ENCODE measurements at places on chromosomes 5 and 9. TPM values are rescaled to one million over a fixed set of nuclear protein-coding genes. Genes with fewer than 3 reads are reported as not detected.

The SPATA31C1 gene
- total RNA-seq, result not detected

The C7 gene
- not detected for total RNA-seq

The IGFBPL1 gene
- total RNA-seq, result 2.5 TPM

The KIF27 gene
- 1.1 TPM for total RNA-seq

The PCDHGA12 gene
- total RNA-seq, result not detected

The LCN1 gene
- not detected for total RNA-seq

The FOXD4L5 gene
- not detected for total RNA-seq

The RANBP17 gene
- total RNA-seq, result 2.0 TPM

The SPINK6 gene
- not detected for total RNA-seq

The MAMDC4 gene
- 5.1 TPM for total RNA-seq

The ANGPTL2 gene
- not detected for total RNA-seq

The SELENOP gene
- total RNA-seq, result 0.18 TPM

The LTC4S gene
- 0.25 TPM for total RNA-seq

The INSYN2B gene
- total RNA-seq, result 0.61 TPM

The ZNF883 gene
- 0.91 TPM for total RNA-seq

The IFNA5 gene
- total RNA-seq, result not detected

The SAPCD2 gene
- total RNA-seq, result 25.3 TPM

The CD14 gene
- total RNA-seq, result 5.3 TPM

The PPP1R26 gene
- 21.1 TPM for total RNA-seq

The MEGF10 gene
- total RNA-seq, result not detected

The SLC36A3 gene
- total RNA-seq, result not detected

The IL33 gene
- 0.87 TPM for total RNA-seq

The FST gene
- 7.1 TPM for total RNA-seq

The GPRIN1 gene
- 7.1 TPM for total RNA-seq

The HRCT1 gene
- total RNA-seq, result 0.38 TPM
